Neural progenitor cell (in vitro differentiated cells): ENCODE measurements at places on chromosomes 1 and 21. TPM values are rescaled to one million over a fixed set of nuclear protein-coding genes. Genes with fewer than 3 reads are reported as not detected.
A peak's percentile ranks its signal among the peaks of the same experiment; 100 is the strongest.

GRCh38 chr1:67787746-67788145 lies 45.5 kb downstream of the GNG12 start:
- no peaks in the 10 kb centered on the region for H3K27me3 ChIP-seq
- H3K4me1 ChIP-seq = peaks cover 9% of the 10 kb centered on the region
- H3K36me3 ChIP-seq = no peaks in the 10 kb centered on the region
- no peak for DNase-seq
- no peak overlapping the region for H3K4me3 ChIP-seq

DNA sequence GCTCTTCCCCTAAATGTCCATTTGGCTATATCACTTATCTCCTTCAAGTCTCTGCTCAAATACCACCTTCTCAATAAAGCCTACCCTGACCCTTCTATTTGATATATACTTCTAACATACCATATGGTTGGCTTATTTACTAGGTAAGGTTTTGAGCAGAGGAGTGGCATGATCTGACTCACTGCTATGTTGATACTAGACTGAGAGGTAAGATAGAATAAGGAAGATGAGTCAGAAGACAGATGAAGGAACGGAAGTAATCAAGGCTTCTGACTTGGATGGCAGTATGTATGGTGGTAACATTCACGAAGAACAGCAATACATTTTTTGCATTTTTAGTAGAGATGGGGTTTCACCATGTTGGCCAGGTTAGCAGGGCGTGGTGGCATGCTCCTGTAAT lies 4.8 kb upstream of the HRNR start:
- no peaks in the 10 kb centered on the region for H3K4me1 ChIP-seq
- no peak overlapping the region for H3K27ac ChIP-seq
- no peak for DNase-seq
- H3K36me3 ChIP-seq = no peaks in the 10 kb centered on the region

DNA sequence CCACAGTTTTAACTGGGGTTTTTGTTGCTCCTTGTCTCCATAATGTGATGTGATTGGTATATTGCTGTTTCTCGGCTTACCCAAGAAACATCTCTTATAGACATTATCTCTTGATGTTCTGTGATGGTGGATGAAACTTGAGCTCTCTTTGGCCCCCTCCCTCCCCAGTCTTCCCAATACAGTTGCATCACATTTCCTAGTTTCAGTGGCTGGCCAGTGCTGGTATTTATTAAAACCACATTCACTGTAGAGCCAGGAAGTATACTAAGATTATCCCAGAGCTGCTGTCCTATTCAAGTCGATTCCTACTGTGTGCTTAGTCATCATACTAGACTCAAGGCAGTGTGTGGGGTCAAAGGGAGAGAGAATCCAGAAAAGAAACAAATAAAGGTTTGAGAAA lies 244.4 kb downstream of the KAZN start:
- DNase-seq = no peak
- no peak overlapping the region for H3K4me3 ChIP-seq
- H3K4me1 ChIP-seq = no peaks in the 10 kb centered on the region
- no peak overlapping the region for H3K27ac ChIP-seq
- H3K27me3 ChIP-seq = no peaks in the 10 kb centered on the region

- H3K27me3 ChIP-seq = peaks cover 3% of the 10 kb centered on the region
- DNase-seq = no peak
- peaks cover 15% of the 10 kb centered on the region for H3K4me1 ChIP-seq
- no peaks in the 10 kb centered on the region for H3K36me3 ChIP-seq
Measured at GRCh38 chr1:203367057-203367456, 16.1 kb upstream of the FMOD start.

DNA sequence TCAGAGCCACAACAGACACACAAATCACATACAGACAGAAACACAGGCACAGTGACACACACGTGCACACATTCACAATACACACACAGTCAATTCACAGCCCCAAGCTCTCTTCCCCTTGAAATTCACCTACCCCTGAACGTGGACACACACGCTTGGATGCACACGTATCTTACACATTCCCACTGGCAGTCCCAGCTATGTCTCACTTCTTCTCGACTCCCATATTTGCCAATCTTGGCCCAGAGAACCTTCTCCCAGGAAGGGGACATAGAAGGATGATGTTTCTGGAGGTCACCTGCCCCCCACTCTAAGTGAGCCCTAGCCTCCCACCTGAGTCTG lies 1.6 kb downstream of the CRYBG2 start:
- H3K36me3 ChIP-seq = no peaks in the 10 kb centered on the region
- no peak for DNase-seq
- H3K27ac ChIP-seq = peak overlapping the region; percentile 45
- H3K4me3 ChIP-seq = no peak overlapping the region
- no peaks in the 10 kb centered on the region for H3K27me3 ChIP-seq
- peaks cover 40% of the 10 kb centered on the region for H3K4me1 ChIP-seq

- no peak overlapping the region for H3K4me3 ChIP-seq
- peaks cover 9% of the 10 kb centered on the region for H3K4me1 ChIP-seq
- no peaks in the 10 kb centered on the region for H3K36me3 ChIP-seq
- H3K27me3 ChIP-seq = no peaks in the 10 kb centered on the region
- H3K27ac ChIP-seq = no peak overlapping the region
Measured at GRCh38 chr1:8722366-8722765, 95.1 kb downstream of the RERE start.

- no peaks in the 10 kb centered on the region for H3K27me3 ChIP-seq
- no peak for DNase-seq
- H3K4me3 ChIP-seq = no peak overlapping the region
- no peaks in the 10 kb centered on the region for H3K36me3 ChIP-seq
- H3K27ac ChIP-seq = no peak overlapping the region
Measured at GRCh38 chr1:225454733-225455132, 26.9 kb upstream of the LBR start.

DNA sequence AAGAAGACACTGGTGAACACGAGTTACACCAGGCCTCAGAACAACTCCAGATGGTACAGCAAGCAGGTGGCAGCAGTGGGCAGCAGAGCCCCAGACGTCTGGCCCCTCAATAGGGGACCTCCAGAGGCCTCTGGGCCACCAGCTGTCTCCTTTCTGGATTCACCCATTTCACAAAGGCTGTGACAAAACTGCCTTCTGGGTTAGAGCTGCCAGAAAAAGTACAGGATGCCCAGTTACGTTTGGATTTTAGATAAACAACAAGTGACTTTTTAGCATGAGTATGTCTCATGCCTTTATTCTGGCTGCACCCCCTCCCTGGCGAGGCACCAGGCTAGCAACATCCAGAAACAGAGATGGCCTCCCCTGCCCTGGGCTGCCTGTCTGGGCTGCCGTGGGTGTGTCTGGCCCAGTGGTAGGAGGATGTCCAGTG lies 30.1 kb downstream of the ITPKB start:
- no peak overlapping the region for H3K27ac ChIP-seq

- no peak for DNase-seq
- H3K27ac ChIP-seq = no peak overlapping the region
- no peak overlapping the region for H3K4me3 ChIP-seq
- no peaks in the 10 kb centered on the region for H3K4me1 ChIP-seq
- H3K27me3 ChIP-seq = no peaks in the 10 kb centered on the region
- H3K36me3 ChIP-seq = no peaks in the 10 kb centered on the region
Measured at GRCh38 chr1:3917761-3918160, 17.7 kb upstream of the C1orf174 start.

DNA sequence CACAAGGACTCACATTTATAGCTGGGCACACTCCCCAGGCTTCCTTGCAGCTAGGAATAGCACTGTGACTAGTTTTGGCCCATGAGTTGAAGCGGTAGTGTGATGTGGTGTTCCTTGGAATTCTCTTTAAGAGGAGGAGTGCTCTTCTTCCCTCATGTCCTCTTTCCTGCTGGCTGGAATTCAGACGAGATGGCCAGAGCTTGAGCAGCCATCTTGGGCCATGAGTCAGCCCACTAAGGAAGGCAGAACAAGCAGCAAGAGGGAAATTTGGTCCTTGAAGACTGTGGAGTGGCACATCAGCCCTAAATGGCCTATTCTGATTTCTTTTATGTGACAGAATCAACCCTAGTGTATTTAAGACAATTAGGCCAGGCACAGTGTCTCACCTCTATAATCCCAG lies 20.0 kb downstream of the HTR6 start:
- no peak overlapping the region for H3K27ac ChIP-seq
- H3K4me1 ChIP-seq = peaks cover 6% of the 10 kb centered on the region
- H3K36me3 ChIP-seq = no peaks in the 10 kb centered on the region
- H3K27me3 ChIP-seq = no peaks in the 10 kb centered on the region
- DNase-seq = no peak

GRCh38 chr1:237580726-237581125 lies 310.0 kb downstream of the ZP4 start:
- H3K4me1 ChIP-seq = no peaks in the 10 kb centered on the region
- H3K27ac ChIP-seq = no peak overlapping the region
- no peaks in the 10 kb centered on the region for H3K27me3 ChIP-seq
- no peak for DNase-seq

DNA sequence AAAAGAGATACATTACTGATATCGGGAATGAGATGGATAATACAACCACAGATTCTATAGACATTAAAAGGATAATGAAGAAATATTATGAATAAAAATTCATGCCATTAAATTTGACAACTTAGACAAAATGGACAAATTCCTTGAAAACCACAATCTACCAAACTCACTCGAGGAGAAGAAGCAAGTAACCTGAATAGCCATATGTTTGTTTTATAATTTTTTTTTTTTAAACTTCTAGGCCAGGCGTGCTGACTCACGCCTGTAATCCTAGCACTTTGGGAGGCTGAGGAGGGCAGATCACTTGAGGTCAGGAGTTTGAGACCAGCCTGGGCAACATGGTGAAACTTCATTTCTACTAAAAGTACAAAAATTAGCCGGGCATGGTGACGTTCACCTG lies 327.9 kb downstream of the VAV3 start:
- H3K36me3 ChIP-seq = no peaks in the 10 kb centered on the region
- no peak overlapping the region for H3K4me3 ChIP-seq
- H3K4me1 ChIP-seq = no peaks in the 10 kb centered on the region
- no peak for DNase-seq
- no peak overlapping the region for H3K27ac ChIP-seq
- no peaks in the 10 kb centered on the region for H3K27me3 ChIP-seq

GRCh38 chr1:232878086-232878485 lies 72.3 kb upstream of the NTPCR start:
- no peak overlapping the region for H3K4me3 ChIP-seq
- no peak overlapping the region for H3K27ac ChIP-seq
- H3K4me1 ChIP-seq = no peaks in the 10 kb centered on the region
- H3K36me3 ChIP-seq = no peaks in the 10 kb centered on the region
- no peak for DNase-seq

DNA sequence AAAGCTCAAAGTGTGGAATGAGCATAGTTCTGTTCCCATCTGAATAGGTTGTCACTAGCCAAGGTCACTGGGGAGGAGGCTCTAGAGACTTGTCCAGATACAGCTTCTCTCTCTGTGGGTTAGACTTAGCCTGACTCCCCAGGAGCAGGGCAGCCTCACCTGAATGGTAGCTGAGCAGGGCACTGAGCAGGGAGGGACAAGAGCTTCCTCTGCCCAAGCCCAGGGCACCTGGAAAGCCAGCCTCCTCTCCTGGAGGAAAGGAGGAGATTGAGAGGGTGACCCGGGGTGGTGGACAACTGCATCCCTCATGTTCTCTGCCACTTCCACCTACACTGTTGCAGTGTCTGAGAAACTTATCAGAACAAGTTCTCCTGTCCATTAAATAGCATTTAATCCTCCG lies 59.0 kb upstream of the F3 start:
- no peaks in the 10 kb centered on the region for H3K36me3 ChIP-seq
- no peak overlapping the region for H3K27ac ChIP-seq
- H3K4me1 ChIP-seq = no peaks in the 10 kb centered on the region
- no peak overlapping the region for H3K4me3 ChIP-seq

DNA sequence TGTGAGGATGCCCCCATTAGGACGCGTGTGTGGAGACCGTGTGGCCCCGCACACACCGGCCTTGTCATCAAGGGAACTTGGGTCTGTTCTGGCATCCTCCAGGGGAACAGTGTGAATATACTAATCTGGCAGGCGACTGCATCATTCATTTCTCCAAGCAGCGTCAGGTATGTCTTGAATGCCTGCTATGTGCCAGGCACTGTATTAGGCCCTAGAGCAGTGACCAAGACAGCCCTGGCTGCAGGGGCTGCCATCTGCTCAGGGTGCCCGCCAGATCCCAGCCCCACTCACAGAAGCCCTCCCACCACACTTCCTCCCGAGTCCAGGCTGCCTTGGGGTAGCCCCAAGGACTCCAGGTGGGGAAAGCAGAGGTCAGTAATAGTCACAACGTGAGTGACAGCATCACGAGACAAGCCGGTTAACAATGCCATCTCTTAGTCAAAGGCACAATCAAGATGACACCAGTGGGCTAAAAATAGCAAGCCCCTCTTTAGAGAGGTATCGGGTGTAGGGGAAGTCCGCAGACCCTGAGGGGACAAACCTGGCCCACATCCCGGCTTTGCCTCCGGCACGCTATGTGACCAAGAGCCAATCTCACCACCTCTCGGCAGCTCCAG lies 7.5 kb upstream of the LAPTM5 start:
- H3K4me3 ChIP-seq = no peak overlapping the region
- peaks cover 15% of the 10 kb centered on the region for H3K4me1 ChIP-seq
- H3K36me3 ChIP-seq = no peaks in the 10 kb centered on the region
- H3K27ac ChIP-seq = no peak overlapping the region
- no peak for DNase-seq

GRCh38 chr1:58095183-58095582 lies 451.3 kb downstream of the OMA1 start:
- H3K4me1 ChIP-seq = peaks cover 13% of the 10 kb centered on the region
- no peak overlapping the region for H3K27ac ChIP-seq
- DNase-seq = no peak
- no peaks in the 10 kb centered on the region for H3K27me3 ChIP-seq

DNA sequence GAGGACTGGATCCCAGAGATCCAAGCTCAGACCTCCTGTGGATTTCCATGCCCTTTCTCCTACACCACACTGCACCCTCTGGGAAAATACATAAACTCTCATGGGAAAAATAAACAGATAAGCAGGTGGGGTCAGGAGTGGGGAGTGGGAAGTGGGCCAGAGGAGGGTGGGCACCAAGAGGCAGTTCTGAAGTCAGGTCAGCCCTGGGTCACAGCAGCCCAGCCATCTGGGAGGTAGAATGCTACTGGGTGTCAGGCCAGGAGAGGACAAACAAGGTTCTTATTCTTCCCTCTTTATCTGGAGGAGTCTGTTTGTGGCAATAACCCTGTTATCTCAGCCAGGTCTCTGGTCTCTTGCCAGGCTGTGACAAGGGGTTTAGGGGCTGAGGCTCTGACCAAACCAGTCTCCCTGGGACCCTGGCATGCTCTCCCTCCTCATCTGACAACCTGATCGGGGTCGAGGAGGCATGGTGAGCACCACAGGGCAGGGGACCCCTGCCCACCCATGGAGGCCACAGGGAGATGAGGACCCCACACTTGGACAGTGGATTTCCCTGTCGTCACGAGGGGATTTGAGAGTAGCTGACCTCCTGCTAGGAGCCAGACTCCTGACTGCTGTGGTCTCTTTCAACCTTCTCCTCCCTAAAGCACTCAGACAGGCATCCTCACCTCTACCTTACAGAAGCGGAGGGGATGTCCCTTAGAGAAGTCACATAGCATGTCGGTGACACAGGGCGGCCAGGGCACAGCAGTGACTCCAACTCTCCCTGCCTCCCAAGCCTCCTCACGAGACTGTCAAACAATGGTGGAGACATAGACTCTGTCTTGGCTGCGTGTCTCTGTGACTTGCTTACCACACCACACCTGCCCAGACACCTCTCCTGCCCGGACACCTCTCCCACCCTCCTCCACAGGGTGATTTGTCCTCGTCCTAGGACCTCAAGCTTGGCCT lies 51.3 kb upstream of the IFFO2 start:
- DNase-seq = no peak
- H3K4me1 ChIP-seq = peaks cover 24% of the 10 kb centered on the region
- H3K36me3 ChIP-seq = no peaks in the 10 kb centered on the region
- no peak overlapping the region for H3K27ac ChIP-seq
- H3K4me3 ChIP-seq = no peak overlapping the region

FLG gene
- not detected in 2 replicates for total RNA-seq

ZNF593OS gene
- total RNA-seq = 0.67 and 2.1 TPM in 2 replicates

FAM110D gene
- 0.28 and 0.50 TPM in 2 replicates for total RNA-seq

PTGS2 gene
- total RNA-seq = 0.03 and 0.37 TPM in 2 replicates

PRKAA2 gene
- 16.9 and 25.8 TPM in 2 replicates for total RNA-seq
